Suppressor macrophage treated with lipopolysaccharide for 4 hours (primary cell): ENCODE measurements at places on chromosomes 1 and 21.

DNA sequence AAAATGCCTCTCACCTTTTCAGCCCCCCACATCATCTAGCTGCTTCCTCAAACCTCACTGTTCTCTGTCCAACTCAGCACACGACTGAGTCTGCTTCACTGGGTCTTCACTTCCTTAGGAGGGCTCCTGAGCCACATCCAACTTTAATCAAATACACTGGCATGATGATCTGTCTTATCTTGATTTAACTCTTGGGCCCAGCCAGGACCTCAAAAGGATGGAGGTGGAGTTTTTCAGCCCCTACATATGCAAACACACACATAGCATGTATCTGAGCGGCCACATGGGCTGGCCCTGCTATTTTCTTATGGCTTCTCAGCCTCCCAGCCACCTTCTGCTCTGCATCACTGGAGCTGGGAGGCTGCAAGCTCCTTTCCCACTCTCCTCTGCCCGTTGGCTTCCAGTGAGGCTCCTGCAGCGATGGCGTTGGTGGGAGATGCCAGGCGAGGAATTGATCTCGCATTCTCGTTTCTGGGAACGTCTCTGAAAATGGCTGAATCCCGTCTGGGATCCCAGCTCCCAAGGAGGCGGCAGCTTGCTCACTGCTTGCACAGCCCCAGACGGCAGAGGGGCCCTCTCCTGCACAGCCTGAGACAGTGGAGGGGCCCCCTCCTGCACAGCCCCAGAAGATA is 1.8 kb upstream of the PRXL2B start:
- DNase-seq = no peak

- no peak for DNase-seq
These were observed 6.8 kb downstream of the PCP4L1 start for GRCh38 chr1:161265305-161265704.

- DNase-seq = peak; percentile 58
These were observed 6.4 kb downstream of the TGFB2 start for GRCh38 chr1:218351391-218352074.

DNA sequence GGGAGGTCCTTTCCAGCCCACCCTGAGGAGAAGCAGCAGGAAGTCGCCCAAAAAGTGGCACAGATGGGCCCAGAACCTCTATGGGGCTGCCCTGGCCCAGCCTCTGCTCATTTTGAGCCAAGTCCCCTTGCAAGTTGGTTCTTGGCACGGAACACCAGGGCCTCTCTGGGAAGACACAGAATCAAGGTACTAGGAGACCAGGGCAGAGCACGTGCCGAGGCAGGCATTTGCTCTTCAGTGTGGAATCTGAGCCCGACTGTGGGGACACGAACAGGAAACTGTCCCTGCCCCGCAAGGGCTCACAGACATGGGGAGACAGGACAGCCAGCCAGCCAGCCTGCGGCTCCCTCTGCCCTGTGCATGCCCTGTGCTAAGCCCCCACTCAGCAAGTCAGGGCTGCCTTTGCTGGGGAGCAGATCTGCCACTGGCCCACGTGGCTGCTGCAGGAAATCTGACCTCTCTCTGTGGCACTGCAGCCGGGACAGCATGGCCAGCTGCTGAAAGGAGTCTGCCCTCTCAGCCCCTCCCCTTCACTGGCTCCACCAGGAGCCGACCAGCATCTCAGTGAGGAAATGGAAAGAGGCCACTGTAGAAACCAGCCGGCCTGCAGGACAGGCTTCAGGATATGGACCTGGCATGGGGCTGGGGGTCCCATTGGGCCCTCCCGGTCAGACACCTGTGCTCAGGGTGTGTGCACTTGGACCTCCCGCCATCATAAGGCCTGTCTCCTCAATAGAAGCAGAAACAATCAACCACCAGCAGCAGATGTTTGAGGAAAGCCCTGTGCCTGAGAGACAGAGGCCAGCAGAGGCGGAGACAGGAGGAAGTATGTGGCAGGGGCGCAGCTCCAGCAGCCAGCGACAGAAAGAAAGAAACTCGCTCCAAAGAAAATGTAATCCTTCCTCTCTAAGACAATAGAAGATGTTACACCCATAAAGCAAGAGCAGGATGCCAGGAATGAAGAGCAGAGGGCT is 3.7 kb downstream of the ARHGEF16 start:
- no peak for DNase-seq

DNA sequence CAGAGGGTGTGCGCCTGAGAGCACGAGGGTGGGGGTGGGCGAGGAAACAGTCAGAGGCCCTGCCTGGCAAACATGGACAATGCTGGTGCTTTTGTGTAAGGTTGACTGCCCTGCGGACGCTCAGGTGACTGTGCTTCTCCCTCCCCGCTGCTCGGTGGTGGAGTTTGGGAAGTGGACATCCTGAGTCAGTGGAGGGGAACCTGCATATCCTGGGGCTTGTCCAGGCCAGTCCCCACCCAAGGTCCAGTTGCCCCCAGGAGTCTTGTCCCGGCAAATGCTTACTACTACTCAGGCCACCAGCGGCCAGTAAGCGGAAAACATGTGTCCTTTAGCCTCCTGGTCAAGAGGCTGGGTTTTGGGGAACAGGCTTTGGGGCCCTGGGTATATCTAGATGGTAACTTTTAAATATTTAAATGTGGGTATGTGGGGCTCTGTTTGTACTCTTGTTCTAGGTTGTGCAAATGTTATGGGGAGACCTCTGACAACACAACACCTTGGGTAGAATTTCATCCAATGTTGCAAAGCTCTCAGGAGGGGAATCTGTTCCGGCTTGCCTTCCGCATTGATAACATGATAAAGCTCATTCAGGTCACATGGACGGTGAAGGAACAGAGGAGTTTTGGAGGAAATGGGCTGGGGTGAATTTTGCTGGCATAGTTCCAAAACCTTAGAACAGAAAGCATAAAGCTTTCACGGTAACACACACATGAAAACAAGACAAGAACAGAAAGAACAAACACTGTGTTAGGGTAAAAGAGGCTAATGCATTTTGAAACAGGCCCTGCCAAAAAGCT is 364.9 kb downstream of the PRDM2 start:
- no peak for DNase-seq

DNA sequence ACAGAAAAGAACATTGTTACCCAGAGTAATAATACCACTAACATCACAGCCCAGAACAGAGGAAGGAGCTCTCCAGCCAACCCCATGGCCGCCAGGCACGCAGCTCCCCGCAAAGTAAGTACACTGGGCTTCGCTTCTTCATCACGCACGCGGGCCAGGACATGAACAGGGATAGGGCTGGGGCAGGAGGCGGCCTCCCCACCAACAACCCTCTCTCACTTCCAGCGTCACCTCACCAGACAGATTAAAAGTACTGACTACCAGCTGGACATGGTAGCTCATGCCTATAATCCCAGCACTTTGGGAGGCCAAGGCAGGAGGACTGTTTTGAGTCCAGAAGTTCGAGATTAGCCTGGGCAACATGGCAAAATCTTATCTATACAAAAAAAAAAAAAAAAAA is 78.3 kb downstream of the NPHP4 start:
- no peak for DNase-seq

GRCh38 chr21:18603261-18603660 is 199.7 kb upstream of the TMPRSS15 start:
- DNase-seq = no peak

- no peak for DNase-seq
These were observed 21.7 kb upstream of the KCND3 start for GRCh38 chr1:112011202-112011601.

GRCh38 chr21:36052860-36053714 is 7.2 kb downstream of the SETD4 start:
- DNase-seq = no peak

DNA sequence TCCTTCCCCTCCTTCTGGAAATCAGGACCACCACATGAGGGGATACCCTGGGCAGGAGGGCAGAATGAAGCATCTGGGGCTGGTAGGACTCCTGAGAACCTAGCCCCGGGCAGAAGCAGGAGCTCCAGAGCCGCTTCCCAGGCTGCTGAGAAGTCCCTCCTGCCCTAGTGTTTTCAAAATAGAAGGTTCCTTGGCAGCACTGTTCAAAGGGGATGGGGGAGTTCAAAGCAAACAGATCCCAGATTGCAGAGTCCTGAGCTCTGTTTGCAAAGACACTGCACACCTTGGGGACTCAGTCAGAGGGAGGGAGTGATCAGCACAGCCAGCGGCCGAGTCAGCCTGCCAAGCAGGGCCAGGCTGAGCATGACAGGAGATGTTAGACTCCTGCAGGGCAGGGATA is 177.8 kb downstream of the PTPRU start:
- DNase-seq = no peak

DNA sequence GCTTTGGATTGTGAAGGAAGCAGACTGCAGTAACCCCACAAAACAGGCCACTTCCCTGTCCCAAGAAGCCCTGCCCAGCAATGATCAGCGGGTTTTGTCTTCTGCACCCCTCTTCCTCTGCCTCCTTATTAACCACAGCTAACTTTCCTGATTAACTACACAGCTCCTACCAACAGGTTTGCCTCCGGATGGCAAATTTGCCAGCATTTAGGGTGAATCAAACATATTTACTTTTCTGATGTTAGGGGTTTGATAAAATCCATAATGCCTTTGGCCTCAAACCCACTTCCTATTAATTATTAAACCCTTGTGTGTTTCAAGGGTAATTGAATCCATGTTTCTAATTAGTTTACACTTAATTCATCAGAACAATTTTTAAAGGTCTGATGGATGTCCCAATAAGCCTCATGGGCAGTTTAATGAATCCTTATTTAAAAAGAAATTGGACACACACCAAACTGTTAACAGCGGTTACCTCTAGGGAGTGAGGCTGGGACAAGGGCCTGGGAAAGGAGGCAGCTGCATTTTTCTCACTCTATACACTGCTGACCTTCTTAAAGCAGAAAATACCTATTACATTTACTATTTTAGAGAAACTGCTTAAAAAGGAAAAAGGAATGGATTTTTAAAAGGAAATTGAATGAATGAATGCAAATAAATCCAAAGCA is 91.9 kb downstream of the CSMD2 start:
- DNase-seq = no peak

GRCh38 chr1:186212568-186213224 is 162.4 kb downstream of the TPR start:
- DNase-seq = peak; percentile 59

DNA sequence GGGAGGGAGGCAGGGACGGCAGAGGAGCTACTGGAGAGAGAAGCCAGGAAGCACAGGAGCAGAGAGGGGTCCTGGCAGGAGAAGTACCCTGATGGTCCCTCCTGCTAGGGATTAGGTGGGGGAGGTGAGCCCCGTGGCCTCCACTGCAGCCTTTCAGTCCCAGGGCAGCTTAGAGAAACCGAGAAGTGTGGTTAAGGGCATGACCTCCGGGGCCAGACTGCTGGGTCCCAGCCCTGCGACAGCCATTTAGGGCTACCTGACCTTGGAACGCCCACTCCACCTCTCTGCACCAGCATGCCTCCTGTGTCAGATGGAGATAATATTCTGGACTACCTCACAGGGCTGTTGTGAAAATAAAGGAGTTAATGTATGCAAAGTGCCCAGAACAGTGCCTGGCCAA is 47.4 kb downstream of the KCNN3 start:
- no peak for DNase-seq

DNA sequence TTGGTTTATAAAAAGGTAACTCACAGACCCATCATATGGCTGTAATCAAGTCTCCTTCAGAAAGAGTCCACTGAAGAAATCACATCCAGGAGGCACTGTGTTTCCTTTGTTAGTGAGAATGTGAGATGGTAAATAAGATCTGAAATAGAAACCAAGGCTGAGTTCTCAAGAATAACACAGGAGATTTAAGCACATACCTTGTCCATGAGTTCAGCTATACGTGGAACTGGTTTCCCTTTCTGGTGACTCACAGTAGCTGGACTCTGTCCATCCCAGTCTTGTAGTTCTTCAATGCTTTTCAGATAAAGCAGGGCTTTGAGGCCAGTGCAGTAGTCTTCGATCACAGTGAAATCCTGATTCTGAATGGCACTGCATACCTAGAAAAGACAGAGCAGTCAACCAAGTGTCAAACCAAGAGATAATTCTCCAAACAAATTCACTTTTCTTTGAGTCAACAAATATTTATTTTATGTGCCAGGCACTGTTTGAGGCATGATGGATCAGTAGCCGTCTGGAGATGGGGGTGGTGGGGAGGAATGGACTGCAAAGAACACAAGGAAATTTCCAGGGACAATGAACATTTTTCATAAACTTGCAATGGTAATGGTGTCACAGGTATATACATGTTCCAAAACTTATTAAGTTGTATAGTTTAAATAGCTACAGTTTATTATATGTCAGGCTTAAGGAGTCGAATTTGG is 471.4 kb downstream of the PTBP2 start:
- DNase-seq = no peak

GRCh38 chr1:169651035-169651434 is 21.1 kb upstream of the SELP start:
- no peak for DNase-seq

GRCh38 chr1:168482106-168482505 is 61.7 kb downstream of the XCL2 start:
- DNase-seq = no peak

DNA sequence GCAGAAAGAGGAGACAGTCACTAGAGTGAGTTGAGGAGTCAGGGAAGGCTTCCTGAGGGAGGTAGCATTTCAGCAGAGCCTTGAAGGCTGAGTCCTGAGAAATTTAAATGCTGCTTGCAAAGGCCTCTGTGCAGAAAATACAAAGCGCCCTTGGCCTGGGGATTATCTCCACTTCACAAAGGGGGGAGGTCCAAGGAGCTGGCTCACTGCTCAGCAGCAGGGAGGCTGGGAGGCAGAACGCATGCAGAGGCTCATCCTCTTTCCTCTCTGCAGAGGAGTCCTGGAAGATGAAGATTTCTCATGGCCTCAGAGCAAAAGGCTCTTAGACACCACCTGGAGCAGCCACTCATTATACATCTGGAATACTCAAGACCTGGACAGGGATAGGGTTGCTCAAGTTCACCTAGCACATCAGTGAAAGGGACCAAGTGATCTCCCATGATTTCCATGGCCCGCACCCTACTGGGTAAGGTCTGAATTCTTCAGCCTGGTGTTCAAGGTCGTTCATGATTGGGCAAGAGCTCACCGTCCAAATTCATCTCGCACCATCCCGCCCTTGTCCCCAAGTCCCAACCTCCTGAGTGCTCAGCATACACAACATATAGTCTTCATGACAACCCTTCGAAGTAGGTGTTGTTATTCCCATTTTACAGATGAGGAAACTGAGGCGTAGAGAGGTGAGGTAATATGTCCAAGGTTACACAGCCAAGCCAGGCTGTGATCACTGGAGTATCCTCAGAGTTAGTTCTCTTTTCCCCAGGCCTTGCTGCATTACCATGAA is 9.0 kb downstream of the SLC1A7 start:
- DNase-seq = no peak

- no peak for DNase-seq
These were observed 4.2 kb upstream of the GUCA2A start for GRCh38 chr1:42168763-42169162.

DNA sequence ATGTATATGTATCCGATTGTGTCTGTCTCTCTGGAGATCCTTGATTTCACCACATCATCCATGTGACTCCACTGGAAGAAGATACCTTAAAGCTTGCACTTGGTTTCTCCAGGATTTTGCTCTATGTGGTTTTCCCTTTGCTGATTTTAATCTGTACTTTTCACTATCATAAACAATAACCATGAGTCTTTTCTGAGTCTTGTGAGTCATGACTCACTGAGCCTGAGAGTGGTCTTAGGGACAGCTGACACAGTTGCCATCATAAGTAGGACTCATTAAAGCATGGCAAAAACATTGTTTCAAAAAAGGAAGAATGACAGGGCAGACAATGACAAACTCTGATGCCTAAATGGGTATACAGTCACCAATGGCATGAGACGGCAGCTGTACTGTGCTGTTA is 226.2 kb downstream of the AKT3 start:
- DNase-seq = peak; percentile 57
